Lung microvascular endothelial cell (primary cell): ENCODE measurements at places on chromosomes 16 and 17. TPM values are rescaled to one million over a fixed set of nuclear protein-coding genes. Genes with fewer than 3 reads are reported as not detected.

Gene CLDN7
- total RNA-seq: 0.99 and 7.0 TPM in 2 replicates

- no peak for DNase-seq
Observed at GRCh38 chr16:7315813-7316212, 16.8 kb upstream of the RBFOX1 start.

- DNase-seq: no peak
Observed at GRCh38 chr16:77469634-77470033, 34.8 kb upstream of the ADAMTS18 start.

DNA sequence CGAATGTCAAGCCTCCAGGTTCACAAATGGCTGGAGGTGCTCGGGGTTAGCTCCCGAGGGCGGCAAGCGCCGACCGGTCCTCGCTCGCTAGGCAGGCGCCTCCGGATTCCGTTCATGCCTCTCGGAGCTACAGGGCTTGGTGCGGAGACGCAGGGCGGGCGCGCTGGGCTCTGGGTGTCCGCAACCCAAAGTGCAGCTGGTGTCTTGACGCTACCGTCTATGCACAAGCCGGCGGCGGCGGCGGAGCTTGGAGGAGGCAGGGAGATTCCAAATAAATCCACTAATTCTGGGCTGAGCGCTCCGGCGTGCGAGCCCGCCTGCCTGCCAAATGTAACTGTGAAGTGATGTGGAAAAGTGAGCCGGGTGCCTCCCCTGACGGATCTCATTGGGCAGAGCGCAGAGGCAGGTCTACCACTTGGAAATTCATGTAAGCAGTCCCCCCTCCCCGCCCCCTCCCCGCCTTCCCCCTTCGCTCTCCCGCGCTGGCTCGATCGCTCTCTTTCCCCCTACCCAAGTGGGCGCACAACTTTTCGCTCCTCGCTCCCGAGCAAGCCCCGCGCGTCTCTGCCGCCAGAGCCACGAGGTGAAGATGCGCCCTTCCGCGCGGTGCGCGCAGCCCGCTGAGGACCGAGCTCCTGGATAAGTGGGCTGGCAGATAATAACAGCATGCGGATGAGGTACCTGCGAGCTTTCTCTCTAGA lies at the start of gene CDH8:
Gene CDH8, minus strand, starts transcription at position 338 of the 701 bp plus-strand sequence. CDS start 15,035 bp downstream, outside the sequence.
- DNase-seq: no peak
